Stimulated activated CD4-positive, alpha-beta T cell treated with anti-CD3 and anti-CD28 coated beads, Interleukin-4, amount 100 ng/mL, for 1 hour (primary cell): ENCODE measurements at places on chromosomes 12 and 14.

GRCh38 chr12:50505675-50506530 is 1.1 kb downstream of the DIP2B start:
- no peak for DNase-seq

DNA sequence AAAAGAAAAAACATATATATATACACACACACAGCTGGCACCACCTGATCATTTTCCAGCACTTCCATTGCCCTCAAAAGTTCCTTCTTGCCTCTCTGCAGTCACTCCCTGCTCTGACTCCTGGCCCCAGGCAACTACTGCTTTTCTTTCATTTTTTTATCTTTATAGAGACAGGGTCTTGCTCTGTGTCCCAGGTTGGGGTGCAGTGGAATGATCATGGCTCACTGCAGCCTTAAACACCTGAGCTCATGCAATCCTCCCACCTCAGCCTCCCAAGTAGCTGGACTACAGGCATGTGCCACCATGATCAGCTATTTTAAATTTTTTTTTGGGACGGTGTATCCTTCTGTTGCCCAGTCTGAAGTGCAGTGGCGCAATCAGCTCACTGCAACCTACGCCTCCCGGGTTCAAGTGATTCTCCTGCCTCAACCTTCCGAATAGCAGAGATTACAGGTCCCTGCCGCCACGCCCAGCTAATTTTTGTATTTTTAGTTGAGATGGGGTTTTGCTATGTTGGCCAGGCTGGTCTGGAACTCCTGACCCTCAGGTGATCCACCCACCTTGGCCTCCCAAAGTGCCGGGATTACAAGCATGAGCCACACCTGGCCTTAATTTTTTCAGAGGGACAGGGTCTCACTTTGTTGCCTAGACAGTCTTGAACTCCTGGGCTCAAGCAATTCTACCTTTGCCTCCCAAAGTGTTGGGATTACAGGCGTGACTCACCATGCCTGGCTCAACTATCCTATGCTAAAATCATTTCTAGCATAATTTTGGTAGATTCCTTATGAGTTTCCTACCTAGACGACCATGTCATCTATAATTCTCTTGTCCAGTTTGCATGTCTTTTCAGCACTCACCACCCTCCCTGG is 7.8 kb downstream of the HSP90AA1 start:
- DNase-seq, result no peak

DNA sequence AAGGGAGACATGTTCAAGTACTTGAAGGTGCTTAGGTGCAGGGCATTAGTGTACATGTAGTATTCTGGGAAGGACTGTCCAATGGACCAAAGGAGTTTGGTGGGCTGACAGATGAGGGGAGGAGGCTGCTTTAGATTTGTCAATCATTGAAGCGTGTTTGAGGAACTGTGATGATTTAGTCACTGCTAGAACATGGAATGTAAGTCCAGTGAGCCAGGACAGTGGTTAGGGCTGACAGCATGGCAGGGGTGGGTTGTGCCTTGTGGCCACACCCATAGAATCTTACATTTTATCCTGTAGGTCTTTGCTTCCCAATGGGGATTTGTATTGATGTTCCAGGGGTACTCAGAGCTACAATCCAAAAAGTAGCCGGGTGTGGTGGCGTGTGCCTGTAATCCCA is 24.6 kb downstream of the DIP2B start:
- no peak for DNase-seq

DNA sequence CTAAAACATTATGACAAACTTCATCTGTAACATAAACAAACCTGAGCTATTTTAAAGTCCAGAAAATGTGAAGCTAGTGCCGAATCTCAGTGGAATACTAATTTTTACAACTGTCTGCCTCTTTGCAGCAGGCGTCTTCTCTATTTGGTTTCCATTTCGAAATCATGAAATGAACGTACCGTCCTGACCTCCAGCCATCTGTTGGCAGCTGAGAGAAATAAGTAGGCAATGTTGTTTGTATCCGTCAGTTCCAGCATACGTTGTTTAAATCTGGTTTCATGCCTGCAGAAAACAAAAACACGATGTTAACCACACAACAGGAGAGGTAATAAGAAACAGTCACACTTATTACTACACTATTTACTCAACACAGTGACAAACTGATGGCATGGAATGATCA is 54.3 kb upstream of the KCNJ8 start:
- DNase-seq, result no peak

- DNase-seq, result no peak
These were observed 74.8 kb upstream of the TCL1B start for GRCh38 chr14:95611293-95611880.

GRCh38 chr14:85057221-85057620 is 472.7 kb upstream of the FLRT2 start:
- DNase-seq, result no peak

GRCh38 chr12:11718768-11719253 is 69.3 kb downstream of the ETV6 start:
- no peak for DNase-seq

- DNase-seq, result no peak
These were observed 94.6 kb downstream of the PPM1A start for GRCh38 chr14:60343571-60344071.

GRCh38 chr12:127942981-127943380 is 324.0 kb upstream of the TMEM132C start:
- DNase-seq, result no peak

- DNase-seq, result no peak
These were observed 5.6 kb downstream of the KRR1 start for GRCh38 chr12:75505706-75506312.

DNA sequence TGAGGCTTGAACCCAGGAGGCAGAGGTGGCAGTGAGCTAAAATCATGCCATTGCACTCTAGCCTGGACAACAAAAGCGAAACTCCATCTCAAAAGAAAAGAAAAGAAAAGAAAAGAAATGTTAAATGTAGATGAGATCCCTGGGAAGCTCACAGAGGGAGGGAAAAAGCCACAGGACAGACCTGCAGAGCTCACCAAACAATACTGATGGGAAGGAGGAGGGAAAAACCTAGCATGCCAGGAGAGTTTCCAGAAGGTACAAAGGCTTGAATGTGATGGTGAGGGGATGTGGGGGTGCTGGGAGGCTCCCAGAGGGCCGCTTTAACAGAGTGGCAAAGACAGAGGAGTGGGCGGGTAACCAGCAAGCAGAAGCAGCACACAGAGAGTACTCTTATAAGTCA is 72.3 kb downstream of the PTPN21 start:
- DNase-seq, result no peak

- DNase-seq, result no peak
These were observed 16.4 kb downstream of the TRMT61A start for GRCh38 chr14:103545219-103545914.

DNA sequence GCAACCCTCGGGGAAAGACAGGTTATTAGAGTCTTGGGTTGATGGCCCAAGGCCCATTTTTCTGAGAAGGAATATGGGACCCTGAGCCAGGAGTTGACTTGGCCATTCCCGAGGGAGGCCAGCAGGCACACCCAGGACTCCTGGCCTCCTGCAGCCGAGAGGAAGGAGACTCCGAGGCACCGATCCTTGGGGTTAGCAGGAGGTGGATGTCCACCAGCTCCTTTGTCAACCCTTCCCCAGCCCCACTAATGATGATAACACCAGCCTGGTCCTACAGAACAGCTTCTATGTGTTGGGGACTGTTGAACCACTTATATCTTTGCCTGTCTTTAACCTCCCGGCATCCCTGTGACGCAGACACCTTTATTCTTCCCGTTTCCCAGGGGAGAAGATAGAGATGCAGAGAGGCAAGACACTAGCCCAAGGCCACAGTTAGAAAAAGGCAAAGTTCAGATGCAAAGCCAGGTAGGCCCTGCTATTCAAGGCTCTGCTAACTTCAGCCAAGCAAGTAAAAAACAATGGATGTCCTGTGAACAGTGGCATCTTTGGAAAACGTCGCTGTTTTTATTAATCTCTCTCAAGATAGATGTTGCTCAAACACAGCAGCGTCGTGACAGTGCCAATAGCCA is 767.3 kb upstream of the TBX3 start:
- DNase-seq, result no peak
